ENCODE measurements at places on chromosomes 11 and 22. TPM values are rescaled to one million over a fixed set of nuclear protein-coding genes. Genes with fewer than 3 reads are reported as not detected.

Gene SPI1
- total RNA-seq: 7.5 TPM

Gene BCO2
- total RNA-seq: 40.6 TPM

- no peak for DNase-seq
Observed at GRCh38 chr22:24185001-24185500, 3.8 kb downstream of the SUSD2 start.

DNA sequence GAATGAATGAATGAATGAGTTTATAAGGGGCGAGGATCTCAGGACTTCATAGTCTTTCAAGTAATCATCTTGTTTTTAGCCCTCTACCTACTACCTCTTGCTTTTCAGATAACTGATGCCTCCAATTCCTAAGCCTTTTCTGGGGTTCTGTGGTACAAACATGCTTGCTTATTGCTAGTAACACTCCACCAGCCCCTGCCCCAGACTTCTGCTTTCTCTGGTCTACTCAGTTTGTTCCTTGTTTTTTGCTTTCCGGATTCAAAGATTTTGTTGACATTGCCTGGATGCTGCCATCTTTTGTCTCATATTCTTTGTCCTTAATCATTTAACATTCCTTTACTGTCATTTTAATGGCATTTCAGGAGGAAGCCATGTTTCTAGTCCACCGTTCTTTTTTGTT lies 8.9 kb upstream of the TMEM9B start:
- no peak for DNase-seq

DNA sequence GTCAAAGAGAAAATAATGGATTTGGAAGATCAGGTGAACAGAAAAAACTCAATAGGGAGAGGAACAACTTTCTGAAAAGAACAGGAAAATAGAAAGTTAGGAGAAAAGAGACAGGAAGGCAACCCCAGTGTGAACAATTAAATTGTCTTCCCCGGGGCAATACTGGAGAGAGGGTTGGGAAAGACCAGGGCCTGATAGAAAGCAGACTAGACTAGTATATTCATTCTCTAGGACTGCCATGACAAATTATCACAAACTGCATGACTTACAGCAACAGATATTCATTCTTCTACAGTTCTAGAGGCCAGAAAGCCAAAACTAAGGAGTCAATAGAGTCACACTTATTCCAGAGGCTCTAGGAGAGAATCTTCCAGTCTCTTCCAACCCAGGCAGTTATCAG lies 482.8 kb downstream of the SOX6 start:
- no peak for DNase-seq

- DNase-seq: no peak
Observed at GRCh38 chr22:37141971-37142370, 7.7 kb downstream of the IL2RB start.

DNA sequence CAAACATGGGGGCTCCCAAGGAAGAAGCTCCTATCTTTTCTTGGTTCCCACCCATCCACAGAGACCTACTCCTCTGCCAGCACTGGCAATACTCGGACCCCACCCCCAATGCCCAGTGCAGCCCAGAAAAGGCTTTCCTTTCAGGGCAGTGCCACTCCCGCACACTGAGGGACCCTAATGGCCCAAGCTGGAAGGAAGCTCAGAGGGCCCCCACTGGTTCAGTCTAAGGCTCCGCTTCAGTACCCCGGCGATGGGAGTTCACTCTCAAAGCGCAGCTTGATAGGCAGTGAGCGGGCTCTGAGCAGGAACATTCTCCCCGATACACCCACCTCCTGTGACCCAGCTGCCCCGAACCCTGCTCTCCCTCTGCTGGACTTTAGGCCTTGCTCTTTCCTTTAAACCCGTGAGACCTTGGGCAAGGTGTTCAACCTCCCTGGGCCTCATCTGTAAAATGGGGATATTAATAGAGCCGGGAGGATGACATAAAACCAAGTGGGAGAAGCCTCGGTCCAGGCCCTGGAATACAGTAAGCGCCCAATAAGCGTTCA lies 48.4 kb downstream of the CHRDL2 start:
- DNase-seq: peak; percentile 52

DNA sequence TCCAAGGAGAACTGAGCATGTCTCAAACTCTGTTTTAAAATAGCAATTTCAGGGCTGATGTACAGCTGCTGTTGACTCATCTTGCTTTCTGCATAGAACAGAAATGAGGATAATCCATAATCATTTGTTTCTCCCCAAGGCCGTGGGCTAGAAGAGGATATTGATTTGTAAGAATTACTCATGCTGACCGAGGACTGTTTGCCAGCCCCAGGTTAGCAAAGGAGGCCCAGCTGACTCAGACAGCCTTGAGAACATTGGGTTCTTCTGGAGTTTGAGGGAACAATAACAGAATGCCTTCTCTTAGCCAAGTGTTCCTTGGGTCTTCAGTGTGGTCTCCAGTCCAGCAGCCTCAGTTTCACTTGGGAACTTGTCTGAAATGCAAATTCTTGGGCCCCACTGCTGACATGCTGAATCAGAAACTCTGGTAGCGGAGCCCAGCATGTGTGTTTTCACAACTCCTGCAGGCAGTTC lies 92.0 kb downstream of the ZC3H12C start:
- DNase-seq: peak; percentile 26

DNA sequence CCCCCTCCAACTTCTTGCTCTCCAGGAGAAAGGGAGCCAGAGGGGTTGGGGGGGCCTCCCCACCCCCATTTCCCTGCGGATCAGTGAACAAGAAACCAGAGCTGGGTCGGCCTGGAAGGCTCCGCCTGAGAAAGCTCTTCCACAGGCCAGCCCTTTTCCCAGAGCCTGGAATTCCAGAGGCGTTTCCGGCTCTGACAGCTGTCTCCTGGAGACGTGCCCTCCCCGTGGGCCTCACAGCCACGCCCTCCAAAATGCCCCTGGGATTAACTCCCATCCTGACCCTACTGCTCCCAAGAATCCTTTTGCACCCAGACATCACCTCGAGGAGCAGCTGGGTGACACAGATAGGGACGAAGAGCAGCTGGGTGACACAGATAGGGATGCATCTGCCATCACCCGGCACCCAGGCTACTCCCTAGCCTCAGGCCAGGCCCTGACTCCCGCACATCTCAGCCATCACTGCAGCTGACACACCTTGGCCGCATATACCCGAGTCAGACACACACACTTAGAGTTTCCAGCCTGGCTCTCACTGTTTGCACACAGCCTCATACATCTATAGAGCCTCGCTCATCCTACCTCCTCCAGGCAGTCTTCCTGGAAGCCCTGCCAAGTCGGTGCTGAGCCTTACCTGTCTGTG lies 7.6 kb upstream of the CDC42EP1 start:
- no peak for DNase-seq

Gene CDON
- total RNA-seq: 17.6 TPM

DNA sequence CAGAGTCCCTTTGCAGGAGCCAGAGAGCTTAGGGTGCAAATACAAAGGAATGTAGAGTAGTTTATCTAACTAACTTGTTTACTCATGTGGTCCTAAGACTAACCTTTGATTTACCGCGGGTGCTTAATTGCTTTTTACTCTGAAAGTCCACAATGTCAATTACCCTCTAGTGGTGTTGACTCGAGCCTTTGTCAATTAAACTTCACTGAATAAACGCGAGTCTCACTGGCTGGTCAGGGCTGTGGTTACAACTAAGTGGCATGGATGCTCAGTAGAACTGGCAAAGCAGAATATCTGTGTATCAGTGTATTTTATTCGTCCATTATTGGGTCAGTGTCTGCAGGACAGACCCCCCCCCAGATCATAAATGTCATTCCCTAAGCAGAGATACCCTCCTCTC lies 181.7 kb downstream of the OR4C45 start:
- DNase-seq: no peak

DNA sequence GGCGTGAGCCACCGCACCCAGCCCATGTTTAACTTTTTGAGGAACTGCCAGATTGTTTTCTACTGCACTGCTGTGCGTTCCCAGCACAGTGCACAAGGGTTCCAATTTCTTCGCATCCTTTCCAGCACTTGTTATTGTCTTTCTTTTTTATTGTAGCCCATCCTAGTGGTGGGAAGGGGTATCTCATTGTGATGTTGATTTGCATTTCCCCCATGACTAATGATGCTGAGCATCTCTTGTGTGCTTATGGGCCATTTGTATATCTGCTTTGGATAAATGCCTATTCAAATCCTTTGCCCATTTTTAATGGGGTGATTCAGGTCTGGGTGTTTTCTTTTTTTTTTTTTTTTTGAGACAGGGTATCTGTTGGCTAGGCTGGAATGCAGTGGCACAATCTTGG lies 36.6 kb upstream of the SYT7 start:
- DNase-seq: no peak

DNA sequence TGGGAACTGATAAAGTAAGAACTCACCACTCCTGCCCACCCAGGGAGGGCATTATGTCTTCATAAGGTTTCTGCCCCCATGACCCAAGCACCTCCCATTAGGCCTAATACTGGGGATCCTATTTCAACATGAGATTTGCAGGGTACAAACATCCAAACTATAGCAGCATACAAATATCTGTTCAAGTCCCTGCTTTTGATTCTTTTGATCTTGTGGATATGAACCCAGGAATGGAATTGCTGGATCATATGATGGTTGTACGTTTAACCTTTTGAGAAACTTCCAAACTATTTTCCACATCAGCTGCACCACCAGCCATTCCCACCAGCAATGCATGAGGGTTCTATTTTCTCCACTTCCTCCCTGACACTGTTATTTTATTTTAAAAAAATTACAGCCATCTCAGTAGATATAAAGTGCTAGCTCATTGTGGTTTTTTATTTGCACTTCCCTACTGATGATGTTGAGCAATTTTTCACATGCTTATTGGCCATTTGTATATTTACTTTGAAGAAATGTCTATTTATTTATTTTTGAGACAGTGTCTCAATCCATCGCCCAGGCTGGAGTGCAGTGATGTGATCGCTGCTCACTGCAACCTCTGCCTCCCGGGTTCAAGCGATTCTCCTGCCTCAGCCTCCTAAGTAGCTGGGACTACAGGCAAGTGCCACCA lies 7.1 kb upstream of the ATG16L2 start:
- no peak for DNase-seq

- no peak for DNase-seq
Observed at GRCh38 chr11:131982154-131982553, 611.7 kb downstream of the NTM start.

GRCh38 chr22:27075028-27075678 lies 417.8 kb downstream of the MIAT start:
- DNase-seq: no peak

DNA sequence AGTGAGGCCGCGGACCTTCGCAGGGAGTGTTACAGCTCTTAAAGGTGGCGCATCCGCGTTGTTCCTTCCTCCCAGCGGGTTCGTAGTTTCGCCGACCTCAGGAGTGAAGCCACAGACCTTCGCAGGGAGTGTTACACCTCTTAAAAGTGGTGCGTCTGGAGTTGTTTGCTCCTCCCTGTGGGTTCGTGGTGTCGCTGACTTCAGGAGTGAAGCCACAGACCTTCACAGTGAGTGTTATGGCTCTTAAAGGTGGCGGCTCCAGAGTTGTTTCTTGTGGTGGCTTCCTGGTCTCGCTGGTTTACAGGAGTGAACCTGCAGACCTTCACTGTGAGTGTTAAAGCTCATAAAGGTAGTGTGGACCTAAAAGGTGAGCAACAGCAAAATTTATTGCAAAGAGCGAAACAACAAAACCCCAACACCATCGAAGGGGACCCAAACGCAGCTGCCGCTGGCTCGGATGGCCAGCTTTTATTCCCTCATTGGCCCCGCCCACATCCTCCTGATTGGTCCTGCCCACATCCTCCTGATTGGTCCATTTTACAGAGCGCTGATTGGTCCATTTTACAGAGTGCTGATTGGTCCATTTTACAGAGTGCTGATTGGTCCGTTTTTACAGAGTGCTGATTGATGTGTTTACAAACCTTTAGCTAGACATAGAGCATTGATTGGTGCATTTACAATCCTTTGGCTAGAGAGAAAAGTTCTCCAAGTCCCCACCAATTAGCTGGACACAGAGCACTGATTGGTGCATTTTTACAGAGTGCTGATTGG lies 1.2 kb upstream of the TMEM45B start:
- DNase-seq: no peak

Gene H19
- 551 TPM for total RNA-seq

- no peak for DNase-seq
Observed at GRCh38 chr11:16126362-16126761, 230.0 kb downstream of the SOX6 start.

DNA sequence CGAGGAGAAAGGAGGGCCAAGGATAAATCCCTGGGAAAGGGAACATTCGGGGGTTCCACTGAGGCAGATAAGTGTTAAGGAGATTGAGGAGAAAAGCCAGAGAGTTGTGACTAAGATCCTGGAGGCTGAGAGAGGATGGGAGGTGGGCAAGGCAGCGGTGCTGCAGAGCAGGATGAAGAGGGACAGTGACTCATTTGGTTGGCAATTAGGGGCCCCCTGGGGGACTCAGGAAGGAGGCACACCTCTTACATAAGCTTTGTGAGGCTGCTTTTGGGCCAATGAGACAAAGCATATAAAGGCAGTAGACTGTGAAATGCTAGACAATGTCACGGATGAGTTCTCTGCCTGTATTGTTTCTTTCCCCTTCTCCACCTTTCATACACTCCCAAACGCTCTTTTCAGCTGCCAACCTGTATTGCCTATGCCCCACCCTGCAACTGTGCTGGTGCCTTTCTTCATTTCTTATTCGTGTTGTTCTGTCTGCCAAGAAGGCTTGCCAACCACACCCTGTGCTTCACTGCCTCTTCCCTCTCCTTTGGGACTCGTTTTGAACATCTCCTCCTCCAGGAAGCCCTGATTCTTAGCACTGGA lies 246.8 kb upstream of the KIRREL3 start:
- no peak for DNase-seq

- peak; percentile 26 for DNase-seq
Observed at GRCh38 chr11:71281204-71281603, 28.8 kb upstream of the SHANK2 start.

Gene AQP11
- total RNA-seq: 0.86 TPM

GRCh38 chr11:41201156-41201555 lies 258.3 kb downstream of the LRRC4C start:
- DNase-seq: no peak

DNA sequence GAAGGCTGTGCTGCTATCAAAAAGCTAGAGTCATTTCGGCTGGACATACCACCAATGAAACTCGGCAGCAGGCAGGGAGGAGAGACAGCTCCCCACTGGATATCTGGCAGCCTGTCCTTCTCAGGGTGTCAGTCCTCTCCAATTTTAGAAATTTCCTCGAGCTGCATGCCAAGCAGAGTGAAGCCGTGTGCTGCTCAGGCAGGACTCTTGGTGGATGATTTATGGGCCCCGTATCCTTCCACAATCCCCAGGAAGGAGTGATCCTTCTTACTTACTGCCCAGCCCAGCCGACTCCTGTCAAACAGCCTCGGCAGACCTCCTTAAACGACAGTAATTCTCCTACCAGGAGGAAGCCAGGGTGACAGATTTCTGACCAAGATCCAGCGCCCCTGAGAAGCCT lies 410.4 kb downstream of the TENM4 start:
- no peak for DNase-seq

GRCh38 chr11:69495441-69496201 lies 14.2 kb downstream of the LINC01488 start:
- no peak for DNase-seq

All from right atrium auricular region (tissue), 2 donors.